Karpas-422 (cell line): ENCODE measurements at places on chromosomes 2 and 18.

GRCh38 chr2:36245651-36246050, 109.9 kb upstream of the CRIM1 start:
- no peak for DNase-seq

GRCh38 chr18:54983041-54983686, 23.9 kb upstream of the CCDC68 start:
- DNase-seq = peak; percentile 81

DNA sequence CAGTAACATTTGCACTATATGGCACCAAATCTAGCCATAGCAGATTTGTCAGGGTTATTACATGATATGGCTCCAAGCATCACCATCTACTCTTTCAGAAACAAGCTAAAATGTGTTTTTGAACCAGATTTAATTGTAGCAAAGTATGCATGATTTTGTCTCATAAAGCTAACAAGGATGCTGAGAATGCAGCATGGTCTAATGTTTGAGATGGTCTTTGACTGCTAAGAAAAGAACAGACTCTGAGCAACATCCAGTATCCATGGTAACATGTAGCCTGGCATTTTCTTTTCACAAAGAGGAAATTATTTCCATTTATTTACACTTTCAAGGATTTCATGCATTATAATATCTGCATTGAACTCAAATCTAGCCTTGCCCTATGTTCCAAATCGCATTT, 206.5 kb downstream of the PDE1A start:
- DNase-seq = no peak

DNA sequence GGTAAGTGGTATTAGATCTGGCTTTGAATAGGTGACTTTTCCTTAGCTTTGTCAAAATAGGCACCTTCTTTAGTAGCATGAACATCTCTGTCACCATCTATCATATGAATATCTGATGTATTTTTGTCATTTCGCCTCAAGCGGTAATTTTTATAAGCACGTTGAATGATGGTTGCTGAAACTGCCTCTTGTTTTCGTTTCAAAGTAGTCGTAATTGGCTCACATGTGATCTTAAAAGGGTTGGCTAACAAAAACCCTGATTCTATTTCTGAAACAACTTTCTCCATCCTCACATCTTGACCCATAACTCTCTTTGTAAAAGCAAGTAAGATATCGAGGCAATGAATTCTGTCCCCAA, 29.8 kb upstream of the SCN9A start:
- no peak for DNase-seq

GRCh38 chr2:163983911-163984310, 248.1 kb upstream of the FIGN start:
- no peak for DNase-seq

DNA sequence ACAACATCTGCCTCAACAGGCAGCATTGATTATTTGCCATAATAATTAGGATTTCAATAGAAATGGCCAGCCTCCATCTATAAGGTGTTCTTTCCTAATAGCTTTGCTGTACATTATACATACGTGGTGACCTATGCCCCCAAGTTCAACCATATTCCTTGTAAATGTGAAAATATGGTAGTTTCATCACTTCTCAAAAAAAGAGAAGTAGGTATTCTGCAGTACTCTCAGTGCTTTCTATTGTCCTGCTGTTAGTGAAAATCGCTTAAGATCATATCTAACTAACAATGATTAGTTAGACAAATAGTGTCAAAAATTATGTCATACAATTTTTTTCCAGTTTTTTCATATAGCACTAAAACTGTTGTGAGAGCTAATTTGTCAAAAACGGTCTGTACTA, 79.6 kb downstream of the SLC4A10 start:
- DNase-seq = no peak
